NCI-H1694 (cell line): ENCODE measurements at places on chromosomes 6 and 20.

DNA sequence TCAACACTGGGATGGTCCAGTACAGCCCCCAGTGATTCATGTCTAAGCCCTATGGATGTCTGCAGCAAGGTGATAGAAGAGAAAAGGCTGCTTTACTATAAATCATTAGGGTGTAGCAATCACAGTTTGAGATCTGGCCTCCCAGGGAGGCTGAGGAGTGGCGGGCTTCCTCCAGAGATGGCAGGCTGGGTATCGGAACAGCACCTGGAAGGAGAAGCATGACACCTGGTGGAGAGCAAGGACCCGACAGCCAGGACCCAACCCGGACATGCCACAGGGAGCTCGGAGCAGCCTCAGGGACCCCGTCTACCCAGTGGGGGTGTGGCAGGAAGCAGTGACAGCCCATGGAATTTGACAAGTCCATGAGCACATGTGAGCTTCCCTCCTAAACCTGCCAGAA, 114.8 kb upstream of the CD93 start:
- no peak for DNase-seq

- no peak for DNase-seq
Measured at GRCh38 chr6:34018961-34019606, 126.8 kb downstream of the GRM4 start.

GRCh38 chr6:25481267-25481666, 170.7 kb upstream of the SCGN start:
- DNase-seq: no peak

DNA sequence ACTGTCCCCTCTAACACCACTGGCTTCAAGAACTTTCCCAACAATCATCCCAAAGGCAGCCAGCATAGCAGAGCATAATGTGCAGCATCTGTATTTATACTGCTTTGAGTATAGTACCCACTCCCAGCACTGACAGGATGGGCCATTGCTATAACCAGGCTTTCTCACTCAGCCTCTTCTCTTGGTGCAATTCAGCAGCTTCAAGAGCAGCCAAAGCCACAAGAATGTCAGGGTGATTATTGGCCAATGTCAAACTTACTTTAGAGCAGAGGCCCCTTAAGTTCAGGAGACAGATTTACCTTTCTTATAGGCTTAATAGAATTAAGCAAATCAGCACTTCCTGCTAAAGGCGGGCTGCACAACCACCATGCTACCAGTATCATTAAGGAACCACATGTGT, 232.4 kb upstream of the RSPO3 start:
- DNase-seq: no peak

- DNase-seq: no peak
Measured at GRCh38 chr6:157904999-157905398, 76.7 kb upstream of the SYNJ2 start.

- no peak for DNase-seq
Measured at GRCh38 chr6:104736545-104736944, 123.2 kb downstream of the HACE1 start.

GRCh38 chr6:46756469-46757213, 9.9 kb downstream of the ANKRD66 start:
- no peak for DNase-seq

DNA sequence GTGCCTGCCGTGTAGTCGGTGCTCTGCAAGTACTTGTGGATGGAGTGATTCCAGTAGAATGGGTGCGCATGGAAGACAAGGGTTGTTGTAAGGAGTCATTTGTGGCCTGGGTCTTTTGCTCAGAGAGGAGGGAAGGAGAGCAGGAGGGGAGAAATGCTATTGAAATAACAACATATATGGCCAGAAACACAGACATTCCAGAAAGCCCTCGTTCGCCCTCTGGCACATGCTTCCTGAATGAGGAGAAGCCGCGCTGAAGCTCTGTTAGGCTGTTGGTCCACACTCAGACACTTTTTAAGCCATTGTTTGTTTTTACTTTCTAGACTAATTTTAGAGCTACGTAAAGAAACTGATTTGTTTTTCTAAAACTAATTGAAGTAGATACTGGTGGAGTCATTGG, 107.4 kb downstream of the RPP40 start:
- DNase-seq: no peak
